ENCODE measurements at places on chromosomes 4 and X.

DNA sequence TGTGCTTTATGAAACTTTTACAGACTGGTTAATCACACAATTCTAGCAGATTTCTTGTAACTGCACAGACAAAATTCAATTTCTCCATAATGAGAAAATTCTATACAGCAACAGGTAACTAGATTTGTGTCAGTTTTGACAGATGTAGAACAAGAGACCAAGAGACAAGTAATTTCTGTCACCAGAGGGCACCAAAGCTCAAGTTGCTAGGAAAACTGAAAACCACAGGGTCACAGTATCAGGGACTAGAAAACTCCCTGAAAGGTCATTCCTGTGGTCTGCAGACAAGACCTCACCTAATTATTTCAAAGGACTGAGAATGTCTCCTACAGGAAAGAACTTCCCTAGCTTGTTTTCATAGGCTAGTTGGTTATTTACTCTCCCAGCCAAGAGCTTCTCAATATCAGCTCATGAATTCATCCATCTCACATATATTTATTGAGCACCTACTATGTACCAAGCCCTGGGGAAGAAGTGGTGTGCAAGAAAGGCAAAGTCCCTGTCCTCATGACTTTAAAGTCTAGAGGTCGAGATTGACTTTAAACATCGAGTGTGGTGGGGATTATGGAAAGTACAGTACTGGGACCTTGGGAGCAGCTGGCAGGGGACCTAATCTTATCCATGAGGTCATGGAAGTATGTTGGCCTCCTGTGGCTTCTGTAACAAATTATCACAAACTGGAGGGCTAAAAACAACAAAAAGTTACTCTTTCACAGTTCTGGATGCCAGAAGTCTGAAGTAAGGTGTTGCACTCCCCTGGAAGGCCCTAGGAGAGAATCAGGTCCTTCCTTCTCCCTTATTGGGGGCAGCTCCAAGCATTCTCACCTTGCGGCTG is 47.8 kb upstream of the SETD7 start:
- DNase-seq = peak; percentile 53

DNA sequence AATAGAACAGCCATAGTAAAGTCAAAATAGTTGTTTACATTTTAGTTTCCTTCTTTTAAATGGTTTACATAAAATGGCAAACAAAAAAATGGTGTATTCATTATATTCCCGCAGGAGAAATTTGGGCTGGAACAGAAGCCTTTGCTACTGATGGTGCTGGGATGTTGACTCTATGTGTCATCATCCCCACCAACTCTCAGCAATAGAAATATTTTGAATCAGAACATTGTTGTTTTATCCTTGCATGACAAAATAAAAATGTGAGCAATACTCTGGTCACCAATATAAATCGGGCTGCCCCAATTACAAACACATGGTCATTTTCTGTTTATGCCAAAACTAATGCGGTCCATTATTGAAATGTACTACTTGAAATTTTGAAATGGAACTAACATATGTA is 1131.6 kb upstream of the PCDH7 start:
- no peak for DNase-seq

DNA sequence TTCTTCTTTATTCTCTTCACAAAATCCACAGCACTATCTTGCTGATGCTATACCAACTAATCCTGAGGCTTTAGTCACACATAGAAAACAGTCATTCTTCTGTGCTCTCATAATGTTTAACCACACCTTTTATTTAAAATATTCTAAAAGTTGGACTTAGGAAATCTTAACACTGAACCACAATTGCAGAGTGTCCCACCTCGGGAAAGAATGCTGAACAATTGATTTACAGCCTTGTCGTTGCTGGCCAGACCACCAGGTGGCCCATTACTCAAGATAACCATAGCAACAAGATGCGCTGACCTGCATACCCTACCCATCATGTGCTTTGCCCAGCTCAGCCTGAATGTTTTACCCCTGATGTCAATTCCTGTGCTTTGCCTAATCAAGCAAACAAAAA is 100.8 kb downstream of the ARSJ start:
- DNase-seq = peak; percentile 47

- no peak for DNase-seq
Measured at GRCh38 chr4:3438847-3439180, 3.0 kb upstream of the HGFAC start.

DNA sequence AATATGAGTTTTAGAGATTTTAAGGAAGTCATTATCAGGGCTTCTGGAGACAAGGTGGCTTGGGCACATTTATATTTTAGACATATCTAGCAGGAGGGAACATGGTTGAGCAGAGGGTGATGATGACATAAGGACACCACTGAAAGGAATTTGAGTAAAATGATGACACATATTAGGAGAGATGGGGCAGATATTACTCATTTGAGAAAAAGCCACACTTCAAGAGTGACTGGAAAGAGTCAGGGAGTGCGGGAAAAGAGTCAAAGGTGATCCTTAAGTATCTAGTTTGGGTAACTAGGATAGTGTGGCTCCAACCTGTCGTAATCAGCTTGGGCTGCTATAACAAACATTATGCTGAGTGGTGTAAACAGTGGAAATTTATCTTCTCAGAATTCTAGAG is 377.7 kb downstream of the PACRGL start:
- DNase-seq = no peak

- no peak for DNase-seq
Measured at GRCh38 chrX:148540114-148540513, 39.7 kb downstream of the AFF2 start.

- no peak for DNase-seq
Measured at GRCh38 chrX:11257711-11258110, 35.5 kb upstream of the AMELX start.

DNA sequence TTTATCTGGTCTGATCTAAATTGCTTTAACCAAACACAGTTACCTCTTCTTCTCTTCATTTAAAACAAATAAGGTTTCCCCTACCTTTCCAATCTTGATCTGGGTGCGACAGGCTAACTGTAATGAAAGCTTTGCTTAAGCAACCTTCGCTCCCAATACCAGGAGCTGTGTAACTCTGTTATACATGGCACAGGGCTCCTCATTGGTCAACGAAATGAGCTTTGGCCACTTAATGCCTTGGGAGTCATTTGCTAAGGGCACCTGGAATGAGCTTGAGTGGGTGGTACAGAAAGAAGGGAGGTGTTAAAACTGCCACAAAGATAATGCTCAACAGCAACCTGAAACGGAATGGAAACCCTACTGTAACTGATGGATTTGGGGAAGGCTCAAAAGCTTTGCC is 140.5 kb downstream of the CHRNA9 start:
- DNase-seq = no peak

DNA sequence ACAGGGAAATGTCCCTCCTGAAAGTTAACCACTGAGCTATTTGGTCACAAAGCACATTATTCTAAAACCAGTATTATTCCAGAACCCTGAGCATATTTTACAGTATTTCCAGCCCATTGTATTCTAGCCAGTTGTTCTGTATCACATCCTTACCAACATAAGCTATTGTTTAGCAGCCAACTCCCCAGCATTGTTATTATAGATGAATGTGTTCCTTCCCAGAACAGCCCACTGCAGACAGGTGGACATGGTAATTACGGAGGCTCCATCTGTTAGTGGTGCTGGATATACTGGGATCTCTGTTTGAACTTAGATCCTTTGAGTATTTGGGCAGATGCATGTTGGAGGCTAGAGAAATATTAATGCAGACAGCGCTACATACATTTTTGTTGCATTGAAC is 126.1 kb downstream of the MGST2 start:
- no peak for DNase-seq

GRCh38 chr4:156763511-156763910 is 208.1 kb downstream of the PDGFC start:
- no peak for DNase-seq

DNA sequence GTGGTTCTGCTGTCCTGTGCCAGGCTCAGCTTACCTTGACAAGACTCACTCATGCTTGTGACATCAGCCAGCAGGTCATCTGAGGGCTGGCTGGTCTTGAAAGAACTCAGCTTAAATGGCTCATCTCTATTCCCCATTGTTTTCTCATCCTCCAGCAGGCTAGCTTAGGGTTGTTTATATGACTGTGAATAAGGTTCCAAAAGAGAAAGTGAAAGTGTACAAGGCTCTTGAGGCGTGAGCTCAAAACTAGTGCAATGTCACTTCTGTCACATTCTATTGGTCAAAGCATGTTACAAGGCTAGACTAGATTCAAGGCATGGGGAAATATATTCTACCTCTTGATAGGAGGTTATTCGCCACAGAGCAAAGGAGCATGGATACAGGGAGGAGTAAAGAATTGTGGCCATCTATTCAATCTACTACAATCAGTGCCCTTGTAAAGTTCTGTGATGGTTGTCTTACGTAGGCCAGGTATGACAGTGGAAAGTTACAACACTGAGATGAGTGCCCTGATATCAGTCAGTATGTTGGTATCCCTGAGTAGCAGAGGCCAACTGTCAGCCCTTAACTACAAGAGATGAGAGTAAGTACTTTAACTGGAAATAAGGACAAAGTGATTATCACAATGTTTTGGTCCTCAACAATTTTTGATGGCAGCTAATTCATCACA is 19.8 kb upstream of the TMLHE start:
- DNase-seq = no peak

- DNase-seq = no peak
Measured at GRCh38 chrX:38170556-38170955, 50.1 kb downstream of the SRPX start.

DNA sequence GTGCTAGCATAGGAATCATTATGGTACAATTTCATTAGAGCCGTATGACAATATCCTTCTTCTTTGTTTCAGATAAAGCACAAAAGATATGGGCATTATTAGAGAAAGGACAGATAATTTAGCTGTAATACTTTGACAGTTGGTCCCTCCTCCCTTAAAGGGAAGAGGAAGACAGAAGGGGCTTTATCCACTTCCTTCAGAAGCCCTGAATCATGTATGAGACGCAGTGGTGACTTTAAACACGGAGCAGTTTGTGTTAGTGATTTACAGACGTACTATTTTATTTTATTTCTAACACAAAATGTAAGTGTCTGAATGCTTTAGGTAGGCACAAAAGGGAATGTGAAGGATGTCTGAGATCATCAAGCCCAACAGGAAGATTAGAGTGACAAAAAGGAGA is 467.7 kb downstream of the IL15 start:
- no peak for DNase-seq

DNA sequence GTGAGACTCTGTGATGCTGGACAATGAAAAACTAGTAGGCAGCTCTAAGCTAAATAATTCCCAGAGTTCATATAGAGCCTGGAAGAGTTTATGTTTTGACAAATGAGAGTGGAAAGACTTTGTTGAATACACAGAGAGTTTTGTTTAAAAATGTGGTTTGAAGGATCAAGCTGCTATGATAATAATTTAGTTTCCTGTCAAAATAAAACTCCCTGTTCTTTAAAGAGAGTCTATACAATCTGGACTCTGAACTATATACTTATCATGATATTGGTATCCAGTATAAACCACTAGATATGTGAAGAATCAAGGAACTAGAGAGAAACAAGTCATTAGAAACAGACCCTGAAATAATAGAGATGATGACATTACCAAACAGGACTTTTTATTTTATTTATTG is 158.6 kb downstream of the C4orf33 start:
- DNase-seq = no peak

- no peak for DNase-seq
Measured at GRCh38 chr4:117479673-117480072, 394.3 kb upstream of the TRAM1L1 start.

- DNase-seq = no peak
Measured at GRCh38 chr4:176818531-176818930, 25.8 kb upstream of the VEGFC start.
